Neural progenitor cell (in vitro differentiated cells): ENCODE measurements at places on chromosomes 2 and 18.

GRCh38 chr2:69422198-69422597 is 15.0 kb downstream of the NFU1 start:
- no peak for DNase-seq

GRCh38 chr2:67701011-67701410 is 303.9 kb downstream of the ETAA1 start:
- DNase-seq = no peak

- DNase-seq = no peak
These were observed 114.5 kb downstream of the RGPD3 start for GRCh38 chr2:106353676-106354075.

DNA sequence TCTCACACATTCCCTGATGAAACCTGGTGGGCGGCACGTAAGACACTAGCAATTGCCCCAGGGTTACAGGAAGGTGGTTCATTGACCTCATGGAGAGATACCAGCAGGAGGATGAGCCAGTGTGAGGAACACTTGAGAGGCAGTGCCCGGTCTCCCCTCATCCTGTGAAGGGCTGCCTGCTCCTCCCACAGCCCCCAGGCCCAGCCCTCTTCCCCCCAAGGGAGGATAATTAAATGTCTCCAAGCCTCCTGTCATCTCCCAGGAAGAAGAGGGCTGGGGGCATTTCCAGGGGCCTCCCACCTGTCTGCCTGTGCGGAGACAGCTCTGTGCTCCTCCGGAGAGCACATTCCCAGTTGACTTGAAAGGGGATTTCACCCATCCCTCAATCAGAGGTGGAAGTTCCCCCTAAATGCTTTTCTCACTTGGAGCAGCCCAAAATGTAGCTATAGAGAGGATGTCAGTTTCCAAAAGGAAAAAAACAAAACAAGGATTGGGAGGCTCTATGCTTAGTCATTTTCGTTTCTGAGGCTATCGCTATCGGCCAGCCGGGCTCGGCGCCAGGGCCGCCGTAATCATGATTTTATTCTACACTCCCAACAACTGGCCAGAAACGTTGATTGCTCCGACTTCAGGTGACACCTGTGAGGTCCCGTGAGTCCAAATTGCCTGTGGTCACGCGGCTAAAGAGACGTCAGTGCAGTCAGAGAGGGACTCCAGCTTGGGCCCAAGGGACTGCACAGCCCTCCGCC is 7.1 kb downstream of the KCNF1 start:
- DNase-seq = no peak

DNA sequence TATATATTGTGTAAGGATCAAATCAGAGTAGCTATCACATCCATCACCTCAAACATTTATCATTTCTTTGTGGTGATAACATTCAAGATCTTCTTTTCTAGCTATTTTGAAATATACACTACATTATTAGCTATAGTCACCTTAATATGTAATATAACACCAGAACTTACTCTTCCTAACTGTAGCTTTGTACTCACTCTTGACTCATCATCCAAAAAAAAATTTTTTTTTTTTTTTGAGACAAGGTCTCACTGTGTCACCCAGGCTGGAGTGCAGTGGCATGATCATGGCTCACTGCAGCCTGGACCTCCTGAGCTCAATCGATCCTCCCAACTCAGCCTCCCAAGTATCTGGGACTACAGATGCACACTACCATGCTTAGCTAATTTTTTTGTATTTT is 153.3 kb downstream of the EML6 start:
- DNase-seq = no peak

- no peak for DNase-seq
These were observed 158.2 kb downstream of the TDRD15 start for GRCh38 chr2:21281791-21282514.

- DNase-seq = no peak
These were observed 1.5 kb upstream of the IL1RL2 start for GRCh38 chr2:102185347-102185746.

- DNase-seq = peak; percentile 73
These were observed 222.8 kb downstream of the SOX11 start for GRCh38 chr2:5914811-5915611.

- no peak for DNase-seq
These were observed 12.5 kb downstream of the PASK start for GRCh38 chr2:241136661-241137260.

DNA sequence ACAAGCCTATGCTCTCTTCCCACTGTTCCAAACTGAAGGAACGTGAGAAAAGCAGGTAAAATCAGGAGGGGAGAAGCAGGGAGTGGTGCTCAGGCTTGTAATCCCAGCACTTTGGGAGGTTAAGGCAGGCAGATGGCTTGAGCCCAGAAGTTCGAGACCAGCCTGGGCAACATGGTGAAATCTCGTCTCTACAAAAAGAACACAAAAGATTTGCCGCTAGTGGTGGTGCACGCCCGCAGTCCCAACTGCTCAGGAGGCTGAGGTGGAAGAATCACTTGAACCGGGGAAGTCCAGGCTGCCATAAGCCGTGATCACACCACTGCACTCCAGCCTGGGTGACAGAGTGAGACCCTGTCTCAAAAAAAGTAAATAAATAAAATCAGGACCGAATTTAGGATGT is 1.3 kb upstream of the TMSB10 start:
- DNase-seq = no peak

- no peak for DNase-seq
These were observed 128.2 kb downstream of the MCFD2 start for GRCh38 chr2:46787364-46787763.

DNA sequence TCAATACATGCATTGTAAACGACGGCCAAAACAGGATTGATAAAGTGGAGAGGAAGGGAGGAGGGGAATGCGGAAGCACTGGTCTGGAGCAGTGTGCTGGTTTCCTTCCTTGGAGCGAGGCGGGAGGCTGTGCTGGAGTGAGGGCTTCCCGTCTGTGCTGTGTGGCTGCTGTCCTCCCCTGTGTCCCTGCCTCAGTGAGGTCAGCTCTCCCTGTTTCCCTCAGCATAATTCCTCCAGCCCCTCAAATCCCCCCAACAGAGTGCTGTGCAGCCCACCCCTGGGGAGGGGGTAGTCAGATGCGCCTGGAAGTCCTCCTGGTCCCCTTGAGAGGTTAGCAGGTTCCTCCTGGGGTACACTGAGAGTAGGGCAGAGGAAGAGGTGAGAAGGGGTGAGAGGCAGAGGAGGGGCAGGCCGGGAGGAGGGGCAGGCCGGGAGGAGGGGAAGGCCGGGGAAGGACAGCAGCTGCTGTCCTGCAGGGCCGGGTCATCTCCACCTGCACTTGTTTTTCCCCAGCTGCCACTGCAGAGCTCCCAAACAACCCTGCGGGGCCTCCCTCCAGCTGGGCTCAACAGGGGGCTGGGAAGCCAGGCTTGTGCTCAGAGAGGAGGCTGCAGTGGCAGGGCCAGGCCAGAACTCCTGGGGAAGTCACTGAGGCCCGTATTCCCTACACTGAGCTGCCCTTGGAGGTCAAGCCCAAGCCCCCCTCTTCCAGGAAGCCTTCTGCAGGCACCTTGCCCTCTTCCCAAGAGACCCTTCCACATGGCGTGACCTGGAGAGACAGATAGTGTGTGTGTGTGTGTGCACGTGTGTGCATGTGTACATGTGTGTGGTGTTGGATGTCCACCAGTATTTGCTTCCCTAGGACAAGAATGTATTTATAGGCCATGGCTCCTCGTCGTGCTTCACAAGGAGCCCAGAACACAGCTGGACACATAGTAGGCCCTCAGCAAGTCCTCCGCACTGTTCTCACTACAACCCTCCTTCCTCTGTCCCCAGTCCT is 13.2 kb upstream of the ATP6V1B1 start:
- DNase-seq = no peak

DNA sequence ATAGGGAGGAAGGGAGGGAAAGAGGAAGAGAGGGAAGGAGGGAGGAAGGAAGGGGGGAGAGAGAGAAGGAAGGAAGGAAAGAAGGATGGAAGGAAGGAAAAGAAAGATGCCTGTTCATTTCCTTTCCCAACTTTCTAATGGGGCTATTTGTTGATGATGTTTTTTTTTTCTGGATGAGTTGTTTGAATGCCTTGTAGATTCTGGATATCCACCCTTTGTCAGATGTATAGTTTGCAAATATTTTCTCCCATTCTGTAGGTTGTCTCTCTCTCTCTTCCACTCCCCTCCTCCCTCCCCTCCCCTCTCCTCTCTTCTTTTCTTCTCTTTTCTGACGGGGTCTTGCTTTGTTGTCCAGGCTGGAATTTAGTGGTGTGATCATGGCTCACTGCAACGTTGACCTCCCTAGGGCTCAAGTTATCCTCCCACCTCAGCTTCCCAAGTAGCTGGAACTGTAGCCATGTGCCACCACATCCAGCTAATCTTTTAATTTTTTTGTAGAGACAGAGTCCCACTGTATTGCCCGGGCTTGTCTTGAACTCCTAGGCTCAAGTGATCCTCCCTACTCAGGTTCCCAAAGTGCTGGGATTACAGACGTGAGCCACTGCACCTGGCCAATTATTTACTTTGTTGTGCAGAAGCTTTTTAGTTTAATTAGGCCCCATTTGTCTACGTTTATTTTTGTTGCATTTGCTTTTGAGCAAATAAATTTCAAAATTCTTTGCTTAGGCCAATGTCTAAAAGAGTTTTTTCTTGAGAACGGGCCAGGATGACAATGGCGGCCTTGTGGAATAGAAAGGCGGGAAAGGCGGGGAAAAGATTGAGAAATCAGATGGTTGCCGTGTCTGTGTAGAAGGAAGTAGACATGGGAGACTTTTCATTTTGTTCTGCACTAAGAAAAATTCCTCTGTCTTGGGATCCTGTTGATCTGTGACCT is 57.3 kb upstream of the FAM117B start:
- peak; percentile 11 for DNase-seq

DNA sequence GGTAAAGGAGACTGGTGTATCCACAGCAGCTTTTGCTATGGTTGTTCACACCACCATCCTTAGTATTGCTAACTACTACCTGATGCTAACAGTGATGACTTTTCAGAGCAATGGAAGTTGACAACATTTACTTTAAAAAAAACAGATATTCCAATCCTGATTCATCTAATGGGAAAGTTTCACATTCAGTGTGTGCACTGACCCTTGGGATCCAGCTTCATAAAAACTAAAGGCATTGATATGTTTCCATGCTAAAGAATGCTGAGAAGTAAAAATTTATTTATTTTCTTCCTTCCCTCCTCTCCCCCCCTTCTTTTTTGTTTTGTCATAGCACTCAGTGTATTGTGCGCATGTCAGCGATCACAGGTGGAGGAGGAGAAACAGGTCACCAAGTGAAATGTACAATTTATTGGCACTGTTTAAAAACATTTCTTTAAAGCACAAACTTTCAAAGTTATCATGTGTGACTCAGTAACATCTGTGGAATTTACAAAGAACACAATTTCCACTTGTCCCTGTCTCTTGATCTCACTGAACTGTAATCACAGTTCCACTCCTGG is 229.9 kb downstream of the ALK start:
- DNase-seq = no peak

- DNase-seq = peak; percentile 40
These were observed 971.3 kb upstream of the FAM98A start for GRCh38 chr2:34570266-34570872.

DNA sequence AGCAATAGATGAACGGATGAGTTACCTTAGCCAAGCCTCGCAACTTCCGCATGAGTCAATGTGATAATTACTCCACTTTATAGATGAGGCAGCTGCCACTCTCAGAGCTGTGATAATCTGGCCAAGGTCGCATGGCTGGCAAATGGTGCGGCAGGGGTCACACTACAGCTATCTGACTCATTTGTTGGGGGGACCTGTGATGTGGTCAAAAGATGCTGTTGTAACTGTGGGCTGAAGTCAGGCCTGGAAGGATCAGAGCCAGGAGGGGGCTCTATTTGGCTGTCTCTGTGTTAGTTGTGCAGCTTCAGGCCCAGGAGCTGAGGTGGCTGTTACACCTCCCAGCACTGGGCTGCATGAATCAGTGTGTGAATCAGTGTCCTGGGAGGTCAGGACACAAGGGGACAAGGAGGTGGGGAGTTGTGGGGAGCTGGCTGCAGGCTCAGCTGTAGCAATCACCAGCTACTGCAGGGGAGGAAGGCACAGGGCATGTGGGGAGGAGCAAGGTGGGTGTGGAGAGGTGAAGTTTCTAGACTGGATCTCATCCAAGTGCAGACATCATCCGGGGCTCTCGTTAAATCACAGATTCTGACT is 33.1 kb downstream of the NGEF start:
- DNase-seq = no peak

DNA sequence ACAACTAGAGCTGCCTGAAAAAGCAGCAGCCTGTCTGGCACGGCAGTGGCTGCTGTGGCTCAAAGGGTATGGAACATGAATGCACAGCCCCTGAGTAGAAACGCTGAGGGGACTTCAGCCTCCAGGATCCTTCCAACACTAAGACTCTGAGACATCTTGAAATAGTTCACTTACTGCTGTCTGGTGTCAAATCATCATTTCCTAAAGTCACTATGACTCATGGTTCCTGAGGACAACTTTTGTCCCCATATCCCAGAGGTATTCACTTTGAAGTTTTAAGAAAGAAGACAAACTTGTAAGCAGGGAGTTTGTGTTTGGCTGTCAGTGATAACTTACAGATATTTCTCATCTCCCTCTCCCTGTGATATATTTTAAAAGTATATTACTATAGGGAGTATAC is 33.3 kb upstream of the NEB start:
- peak; percentile 20 for DNase-seq

- DNase-seq = no peak
These were observed 208.3 kb upstream of the FANCL start for GRCh38 chr2:58449286-58450010.

GRCh38 chr2:150127346-150127990 is 360.0 kb downstream of the RND3 start:
- no peak for DNase-seq

DNA sequence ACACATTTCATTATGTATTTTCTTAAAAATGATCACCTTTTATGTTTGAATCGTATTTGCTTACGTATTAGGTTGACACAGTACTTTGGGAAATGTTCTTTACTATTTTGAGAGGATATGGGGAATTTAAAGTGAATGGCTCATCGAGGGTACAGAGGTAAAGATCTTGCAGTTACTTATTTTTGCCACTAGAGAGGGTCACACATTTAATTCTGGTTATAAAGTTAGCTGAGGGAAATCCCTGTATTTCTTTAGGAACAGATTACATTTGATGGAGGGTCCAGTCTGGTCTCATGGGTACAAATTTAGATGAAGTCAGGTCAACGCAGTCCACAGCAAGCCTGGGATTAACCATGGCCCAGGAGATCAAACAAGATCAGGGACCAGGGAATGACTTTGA is 24.5 kb downstream of the DYNC2LI1 start:
- no peak for DNase-seq

- DNase-seq = no peak
These were observed 165.8 kb downstream of the RPIA start for GRCh38 chr2:88857274-88857741.

GRCh38 chr18:63313396-63313917 is 6.1 kb downstream of the BCL2 start:
- no peak for DNase-seq
